ENCODE measurements at places on chromosomes 2 and 18. TPM values are rescaled to one million over a fixed set of nuclear protein-coding genes. Genes with fewer than 3 reads are reported as not detected.

Gene TLX2
- not detected for total RNA-seq

Gene RNPEPL1
- 77.7 TPM for total RNA-seq

Gene SLC66A2
- 65.6 TPM for total RNA-seq

Gene CASP10
- total RNA-seq, result 26.5 TPM

Gene HOXD13
- total RNA-seq, result 1.1 TPM

Gene SP3
- 130 TPM for total RNA-seq

Gene KLHL14
- 0.38 TPM for total RNA-seq

Gene CEP76
- total RNA-seq, result 13.0 TPM

Gene REG3G
- not detected for total RNA-seq

Gene LIMS2
- 20.5 TPM for total RNA-seq

Gene CLEC4F
- total RNA-seq, result not detected

Gene GDF7
- total RNA-seq, result under 0.01 TPM

Gene ANO7
- total RNA-seq, result 0.66 TPM

Gene MYOM1
- total RNA-seq, result 4.1 TPM

Gene SCYGR4
- not detected for total RNA-seq

Gene EN1
- 1.1 TPM for total RNA-seq

Gene WDFY1
- 52.5 TPM for total RNA-seq

Gene RAD51AP2
- total RNA-seq, result not detected

Gene HRH4
- 0.44 TPM for total RNA-seq

Gene LBX2
- total RNA-seq, result 4.4 TPM

Gene MGAT5
- total RNA-seq, result 35.4 TPM

Gene MROH2A
- not detected for total RNA-seq

Gene DAPL1
- not detected for total RNA-seq

Gene SCYGR8
- not detected for total RNA-seq

Gene TMEFF2
- total RNA-seq, result not detected

Gene ST8SIA3
- not detected for total RNA-seq

Gene GLB1L
- 11.2 TPM for total RNA-seq

Gene HOXD4
- total RNA-seq, result 6.2 TPM

Gene C2orf80
- total RNA-seq, result not detected

Gene CLASP1
- 122 TPM for total RNA-seq

Gene VIL1
- not detected for total RNA-seq

Gene TOGARAM2
- 0.68 TPM for total RNA-seq

Gene MLPH
- 24.7 TPM for total RNA-seq

Gene HTR2B
- 1.8 TPM for total RNA-seq

Gene CCL20
- not detected for total RNA-seq

Gene CNTNAP5
- not detected for total RNA-seq

Gene ALPI
- total RNA-seq, result not detected

Gene CMPK2
- total RNA-seq, result 2.4 TPM

Gene THADA
- total RNA-seq, result 50.0 TPM

Measured in subcutaneous adipose tissue (tissue), 4 donors.